NCI-H1694 (cell line): ENCODE measurements at places on chromosomes 1 and 21.

DNA sequence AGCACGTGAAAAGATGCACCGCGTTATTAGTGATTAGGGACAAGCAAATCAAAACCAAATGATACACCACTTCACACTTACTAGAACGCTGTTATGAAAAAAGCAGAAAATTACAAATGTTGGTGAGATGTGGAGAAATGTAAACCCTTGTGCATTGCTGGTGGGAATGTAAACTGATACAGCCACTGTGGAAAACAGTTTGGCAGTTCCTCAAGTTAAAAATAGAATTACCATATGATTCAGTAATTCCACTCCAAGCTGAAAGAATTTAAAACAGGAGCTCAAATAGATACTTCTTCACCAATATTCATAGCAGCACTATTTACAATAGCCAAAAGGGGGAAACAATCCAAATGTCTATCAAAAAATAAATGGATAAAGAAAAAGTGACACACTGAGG, 10.3 kb upstream of the EVI5 start:
- no peak for DNase-seq

- DNase-seq = peak; percentile 31
Observed at GRCh38 chr1:36342426-36343185, 19.2 kb upstream of the EVA1B start.

- DNase-seq = no peak
Observed at GRCh38 chr1:57616921-57617320, 193.1 kb upstream of the DAB1 start.

DNA sequence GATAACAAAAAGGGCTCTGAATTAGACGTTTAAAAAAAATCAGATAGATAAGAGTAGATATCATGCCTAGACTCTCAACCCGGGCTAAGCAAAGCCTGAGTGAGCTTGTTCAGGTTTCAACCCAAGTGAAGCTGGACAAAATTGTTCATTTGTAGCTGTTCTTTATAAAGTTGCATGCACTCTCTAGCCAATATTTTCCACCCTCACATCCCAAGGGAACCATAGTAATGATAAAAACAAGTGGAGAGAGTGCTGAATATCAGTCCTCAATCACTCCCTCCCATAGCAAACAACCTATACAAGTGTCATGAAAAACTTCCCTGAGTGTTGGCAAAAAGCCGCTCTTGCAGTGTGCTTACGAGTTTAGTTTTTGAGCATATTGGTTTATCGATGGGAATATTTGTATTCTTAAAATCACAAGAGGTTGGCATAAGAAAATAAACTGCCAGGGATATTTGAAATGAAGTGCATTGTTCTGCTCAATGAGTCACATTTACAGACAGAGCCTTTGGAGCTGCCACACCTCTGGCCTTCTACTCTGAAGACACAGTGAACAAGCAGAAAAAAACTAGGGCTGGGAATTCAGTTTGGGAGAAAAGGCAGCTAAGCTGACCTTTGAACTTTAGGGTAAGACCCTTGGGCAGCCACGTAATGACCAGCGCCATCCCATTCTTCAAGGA, 2.2 kb upstream of the CLCA2 start:
- no peak for DNase-seq

DNA sequence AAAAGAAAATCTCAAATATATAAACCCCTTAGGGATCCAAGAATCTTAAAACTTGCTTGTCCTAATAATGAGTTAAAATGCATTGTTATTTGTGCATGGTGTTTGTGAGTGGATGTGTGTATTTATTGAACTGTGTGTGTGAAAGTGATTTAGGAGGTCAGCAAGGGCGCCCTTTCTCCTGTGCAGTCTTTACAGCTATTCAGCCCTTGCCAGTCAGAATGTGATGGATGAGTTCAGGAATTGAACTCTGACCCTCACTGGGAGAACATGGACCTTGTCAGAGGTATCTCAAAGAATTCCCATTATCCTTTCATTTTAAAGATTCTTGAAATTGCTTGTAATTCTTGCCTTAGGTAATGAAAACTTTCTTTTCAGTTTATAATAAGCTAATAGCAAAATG, 493.0 kb upstream of the ADGRL4 start:
- DNase-seq = no peak

DNA sequence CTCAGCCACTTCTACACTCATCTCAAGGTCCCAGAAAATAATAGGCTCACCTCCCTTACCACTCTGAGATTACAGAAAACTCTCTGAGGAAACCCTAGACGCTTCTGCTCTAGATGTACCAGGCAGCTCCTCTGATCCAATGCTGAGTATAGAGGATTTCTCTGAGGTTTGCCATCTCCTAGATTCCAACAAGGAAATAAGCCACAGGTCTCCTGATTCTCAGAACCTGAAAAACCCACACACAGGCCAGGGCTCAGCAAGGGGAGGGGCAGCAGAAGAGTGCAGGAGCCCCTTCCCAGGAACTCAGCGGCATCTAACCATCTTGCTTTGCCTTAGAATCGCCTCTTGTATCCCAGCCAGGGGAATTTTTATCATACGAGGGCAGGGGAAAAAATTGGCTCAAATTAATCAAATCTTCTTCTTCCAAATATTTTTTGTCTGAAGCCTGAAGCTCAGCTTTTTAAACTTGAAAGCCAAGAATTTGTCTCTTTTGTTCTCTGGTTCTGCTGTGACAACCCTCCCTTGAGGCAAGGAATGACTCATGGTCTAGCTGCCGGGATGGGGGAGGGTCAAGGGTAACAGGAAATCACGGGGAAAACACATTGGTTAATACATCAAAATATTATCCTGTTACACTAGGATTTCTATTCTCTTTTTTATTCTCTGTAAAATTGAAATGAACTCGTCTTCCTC, 30.8 kb downstream of the GORAB start:
- no peak for DNase-seq

DNA sequence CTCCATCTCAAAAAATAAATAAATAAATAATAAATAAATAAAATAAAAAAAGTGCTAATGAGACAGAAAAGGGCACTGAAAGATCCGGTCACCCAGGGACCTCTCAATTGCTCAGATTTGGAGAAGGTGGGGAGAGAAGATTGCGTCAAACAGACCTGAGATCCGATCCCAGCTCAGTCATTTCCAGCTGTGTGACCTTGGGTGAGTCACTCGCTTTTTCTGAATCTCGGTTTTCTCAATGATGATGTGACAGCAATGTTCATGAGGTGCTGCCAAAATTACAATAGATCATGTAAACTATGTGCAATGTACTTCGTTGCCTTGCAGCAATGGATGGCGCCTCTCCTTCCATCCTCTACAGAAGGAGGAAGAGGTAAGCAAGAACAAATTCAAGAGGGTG, 11.1 kb upstream of the MEF2D start:
- no peak for DNase-seq

DNA sequence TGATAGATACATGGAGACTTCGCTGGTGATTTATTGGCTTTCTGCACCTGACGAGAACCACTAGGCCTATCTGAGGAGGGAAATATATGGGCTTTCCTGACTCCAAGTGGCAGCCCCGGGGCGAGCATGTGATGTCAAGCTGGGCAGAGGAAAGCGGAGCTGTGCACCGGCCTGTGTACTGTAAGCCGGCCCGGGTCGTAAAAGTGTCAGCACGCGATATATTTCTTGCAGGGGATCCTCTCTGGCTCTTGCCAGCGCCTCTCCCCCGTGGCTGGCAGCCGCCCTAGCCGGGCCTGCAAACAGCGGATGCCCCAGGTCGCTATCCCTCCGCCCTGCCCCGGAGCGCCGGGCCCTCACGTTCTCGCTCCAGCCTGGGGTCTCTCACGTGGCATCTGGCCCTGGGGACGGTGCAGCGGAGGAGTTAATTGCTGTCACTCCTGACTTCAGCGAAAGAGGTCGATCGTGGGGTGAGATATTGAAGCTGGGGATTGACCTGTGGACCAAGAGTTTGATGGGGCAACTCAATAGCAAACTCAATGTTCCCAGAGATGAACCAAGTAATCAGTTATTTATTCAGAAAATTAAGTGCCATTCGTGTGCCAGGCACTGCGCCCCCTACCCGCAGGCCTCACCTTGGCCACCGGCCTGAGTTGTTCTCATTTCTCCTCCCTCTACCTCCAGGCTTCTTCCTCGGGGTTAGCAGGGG, 41.0 kb upstream of the HAO2 start:
- DNase-seq = peak; percentile 18

DNA sequence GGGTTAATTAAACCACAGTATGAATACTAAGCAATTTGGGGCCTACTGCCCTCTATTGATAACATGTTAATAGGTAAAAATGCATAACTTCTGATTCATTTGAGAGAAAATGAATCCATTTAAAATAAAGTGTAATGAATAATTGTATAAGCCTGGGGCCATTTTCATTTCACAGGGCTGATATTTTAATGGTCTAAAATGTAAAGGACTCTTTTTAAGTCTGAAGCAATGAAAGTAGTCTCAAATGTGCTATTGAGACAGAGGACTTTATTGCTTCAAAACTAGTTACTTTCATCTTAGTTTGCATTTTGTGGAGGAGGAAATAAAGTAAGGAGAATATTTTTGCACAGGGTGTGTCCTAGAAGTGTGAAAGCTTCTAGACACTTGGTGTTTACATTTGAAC, 155.4 kb downstream of the TLR5 start:
- no peak for DNase-seq

DNA sequence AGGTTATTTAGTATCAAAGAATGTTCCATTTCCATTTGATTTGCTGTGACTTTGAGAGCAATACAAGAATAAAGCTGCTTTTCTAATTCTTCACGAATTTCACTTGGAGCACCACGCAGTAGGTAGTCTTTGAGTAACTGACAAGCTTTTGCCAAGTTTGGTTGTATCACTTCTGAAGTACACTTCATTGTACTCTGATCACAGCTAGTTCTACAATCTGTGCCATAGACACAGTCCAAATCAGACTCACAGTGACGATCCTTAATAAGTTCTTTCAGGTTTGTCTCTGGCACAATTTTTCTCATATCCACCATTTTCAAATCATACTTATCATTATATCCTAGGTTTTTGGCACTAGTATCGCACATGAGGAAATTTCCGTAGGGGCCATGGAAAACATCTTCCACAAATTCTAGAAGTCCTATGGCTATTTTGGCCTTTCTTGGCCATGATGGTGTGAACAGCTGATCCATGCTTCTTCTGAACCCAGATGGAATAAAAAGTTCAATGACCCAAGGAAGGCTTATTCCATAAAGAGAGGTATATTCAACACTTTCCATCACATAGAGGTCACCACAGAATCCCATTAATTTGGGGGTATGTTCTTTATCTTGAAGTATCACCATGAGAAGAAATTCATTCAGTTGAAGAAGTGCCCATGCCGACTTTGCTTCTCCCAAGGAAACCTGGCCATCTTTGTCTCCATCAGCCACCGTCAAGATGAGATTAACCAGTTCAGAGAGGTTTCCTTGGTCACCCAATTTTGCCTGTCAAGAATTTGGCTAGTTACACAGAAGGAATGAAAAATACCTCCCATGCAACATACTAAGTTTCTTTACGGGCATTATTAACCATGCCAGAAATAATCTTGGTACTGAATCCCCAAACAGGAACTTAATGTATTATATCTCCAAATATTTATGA, 11.9 kb downstream of the RPL5 start:
- no peak for DNase-seq

DNA sequence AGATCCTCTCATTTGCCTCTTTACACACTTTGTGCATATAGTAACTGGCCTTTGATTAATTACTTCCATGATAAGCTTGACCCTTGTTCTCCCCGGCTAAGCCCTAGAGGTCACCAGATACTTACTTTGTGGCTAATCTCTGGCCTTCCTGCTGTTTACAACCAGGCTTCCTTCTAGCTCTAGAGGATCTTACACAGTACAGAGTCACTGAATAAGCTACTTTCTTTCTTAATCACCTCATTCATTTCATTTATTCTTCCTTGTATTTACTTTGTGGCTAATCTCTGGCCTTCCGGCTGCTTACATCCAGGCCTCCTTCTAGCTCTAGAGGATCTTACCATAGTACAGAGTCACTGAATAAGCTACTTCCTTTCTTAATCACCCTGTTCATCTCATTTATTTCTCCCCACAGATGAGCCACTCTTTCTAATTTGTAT, 144.3 kb upstream of the C1orf21 start:
- DNase-seq = no peak
